ENCODE measurements at places on chromosomes 2 and 18.

DNA sequence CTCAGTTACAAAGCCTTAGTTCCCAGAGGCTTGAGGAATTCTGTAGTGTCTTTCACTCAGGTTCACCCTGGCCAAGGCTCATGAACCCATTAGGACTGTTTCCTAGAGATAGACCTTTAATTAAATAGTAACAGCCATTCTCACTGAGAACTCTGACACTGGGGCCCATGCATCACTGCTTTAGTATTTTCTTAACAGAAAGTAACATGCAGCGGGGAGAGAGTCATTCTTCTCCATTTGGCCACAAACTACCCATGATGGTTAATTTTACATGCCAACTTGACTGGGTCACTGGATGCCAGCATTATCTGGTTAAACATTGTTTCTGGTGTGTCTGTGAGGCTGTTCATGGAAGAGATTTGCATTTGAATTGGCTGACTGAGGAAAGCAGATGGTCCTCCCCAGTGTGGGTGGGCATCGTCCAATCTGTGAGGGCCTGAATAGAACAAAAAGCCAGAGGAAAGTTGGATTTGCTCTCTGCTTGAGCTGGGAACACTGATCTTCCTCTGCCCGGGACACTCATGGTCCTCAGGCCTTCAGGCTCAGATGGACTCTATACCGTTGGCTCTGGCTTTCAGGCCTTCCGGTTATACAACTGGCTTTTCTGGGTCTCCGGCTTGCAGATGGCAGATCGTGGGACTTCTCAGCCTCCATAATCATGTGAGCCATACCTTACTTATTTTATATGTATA, 5.6 kb upstream of the CPLX4 start:
- no peak for DNase-seq

- no peak for DNase-seq
Observed at GRCh38 chr2:176473177-176473576, 203.9 kb downstream of the MTX2 start.

GRCh38 chr18:76720683-76721082, 101.7 kb upstream of the ZNF236 start:
- no peak for DNase-seq

DNA sequence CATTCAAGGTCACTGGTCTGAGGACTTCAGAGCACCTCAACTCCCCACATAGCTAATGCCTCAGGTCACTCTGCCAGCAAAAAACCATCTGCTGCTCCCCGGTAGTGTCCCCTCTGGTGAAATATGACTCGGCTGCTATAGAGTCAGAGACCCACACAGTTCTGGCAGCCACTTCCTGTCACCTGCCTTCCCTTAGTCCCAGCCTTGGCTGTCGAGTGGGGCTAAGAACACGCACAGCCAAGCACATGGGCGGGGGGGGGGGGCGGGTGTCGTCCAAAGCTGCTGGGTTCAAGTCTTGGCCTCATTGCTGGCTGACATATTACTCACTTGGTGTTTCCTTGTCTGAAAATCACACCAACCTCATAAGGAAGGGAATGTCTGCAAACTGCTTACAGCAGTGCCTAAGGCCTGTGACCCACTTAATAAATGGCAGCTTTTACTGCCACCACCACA, 37.5 kb downstream of the POLR1A start:
- no peak for DNase-seq

DNA sequence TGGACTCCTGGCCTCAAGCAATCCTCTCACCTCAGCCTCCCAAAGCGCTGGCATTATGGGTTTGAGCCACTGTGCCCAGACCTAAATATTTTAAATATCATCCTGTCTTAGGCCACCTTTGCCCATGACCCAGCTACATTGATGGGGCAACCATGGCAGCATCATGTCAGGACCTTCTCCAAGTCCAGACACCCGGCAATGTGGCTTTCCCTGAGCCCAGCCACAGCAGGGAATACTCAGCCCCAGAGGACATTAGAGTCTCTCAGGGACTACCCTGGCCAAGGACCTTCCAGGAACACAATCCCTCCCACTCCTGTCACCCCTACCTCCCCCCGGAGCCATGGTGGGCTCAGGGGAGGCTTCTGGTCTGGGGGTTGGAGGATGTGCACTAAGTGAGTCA, 72.8 kb downstream of the SMAD7 start:
- DNase-seq: no peak

- no peak for DNase-seq
Observed at GRCh38 chr18:73752546-73752945, 395.1 kb downstream of the FBXO15 start.

GRCh38 chr18:79533146-79533545, 137.4 kb downstream of the NFATC1 start:
- no peak for DNase-seq

DNA sequence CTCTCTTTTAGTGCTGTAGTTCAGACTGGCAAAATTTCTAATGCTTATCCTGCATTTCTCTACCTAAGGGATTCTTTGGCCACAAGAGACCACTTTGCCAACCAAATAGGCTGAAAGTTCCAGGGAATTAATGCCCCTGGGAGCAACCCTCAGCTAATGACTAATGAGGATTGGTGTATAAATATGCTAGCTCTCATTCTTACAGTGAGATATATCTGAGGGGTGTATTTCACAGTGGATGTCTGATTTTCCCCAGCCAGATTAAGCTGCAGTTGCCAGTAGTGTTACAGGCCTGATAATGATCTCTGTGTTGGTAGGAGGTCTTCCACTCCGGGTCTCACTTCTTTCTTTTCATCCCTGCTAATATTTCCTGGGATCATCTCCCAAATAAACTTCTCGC, 90.4 kb downstream of the GULP1 start:
- no peak for DNase-seq

- no peak for DNase-seq
Observed at GRCh38 chr2:239575931-239576445, 175.2 kb upstream of the HDAC4 start.

- no peak for DNase-seq
Observed at GRCh38 chr2:181185948-181186347, 205.5 kb downstream of the UBE2E3 start.

DNA sequence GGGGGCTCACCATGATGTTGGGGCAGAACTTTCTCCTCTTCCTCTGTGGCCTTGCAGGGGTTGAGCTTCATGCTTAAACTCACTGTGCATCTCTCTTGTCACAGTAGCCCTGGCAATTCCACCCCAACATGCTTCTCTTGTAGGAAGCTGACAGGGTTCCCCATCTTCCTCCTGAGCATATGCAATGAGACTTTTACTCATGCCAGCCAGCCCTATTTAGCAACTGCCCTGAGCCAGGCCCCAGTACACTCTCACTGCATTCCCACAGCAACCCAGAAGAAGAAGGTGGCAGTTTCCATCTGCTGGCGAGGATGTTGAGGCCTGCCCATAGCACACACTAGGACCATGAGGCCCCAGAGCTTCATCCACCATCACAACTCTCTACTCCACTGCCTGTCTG, 72.2 kb upstream of the TEX51 start:
- DNase-seq: no peak

DNA sequence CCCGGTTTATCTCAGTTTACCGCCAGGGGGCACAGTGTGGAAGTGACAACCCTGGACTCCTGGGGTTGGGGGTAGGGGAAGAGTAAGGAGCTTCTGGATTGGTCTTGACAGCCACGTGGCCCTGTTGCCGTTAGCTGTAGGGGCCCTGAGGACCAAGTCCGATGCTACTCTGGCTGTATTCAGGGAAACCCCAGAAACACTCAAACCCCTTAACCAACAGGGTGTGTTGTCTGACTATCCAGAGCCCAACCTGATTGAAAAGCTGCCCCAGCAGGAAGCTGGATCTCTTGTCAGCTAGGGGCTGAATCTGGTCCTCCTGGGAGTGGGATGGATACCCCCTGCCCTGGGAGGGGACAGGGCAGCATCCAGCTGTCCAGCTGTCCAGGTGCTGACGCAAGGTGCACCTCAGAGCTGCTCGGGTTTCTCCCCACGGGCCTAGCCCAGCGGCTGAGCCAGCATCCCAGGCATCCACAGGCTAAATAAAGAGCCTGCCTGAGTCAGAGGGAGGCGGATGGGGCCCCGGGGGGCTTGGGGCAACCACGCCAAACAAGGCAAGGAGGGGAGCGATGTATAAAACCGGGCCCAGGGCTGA, 3.1 kb upstream of the GMPPA start:
- DNase-seq: peak; percentile 66

DNA sequence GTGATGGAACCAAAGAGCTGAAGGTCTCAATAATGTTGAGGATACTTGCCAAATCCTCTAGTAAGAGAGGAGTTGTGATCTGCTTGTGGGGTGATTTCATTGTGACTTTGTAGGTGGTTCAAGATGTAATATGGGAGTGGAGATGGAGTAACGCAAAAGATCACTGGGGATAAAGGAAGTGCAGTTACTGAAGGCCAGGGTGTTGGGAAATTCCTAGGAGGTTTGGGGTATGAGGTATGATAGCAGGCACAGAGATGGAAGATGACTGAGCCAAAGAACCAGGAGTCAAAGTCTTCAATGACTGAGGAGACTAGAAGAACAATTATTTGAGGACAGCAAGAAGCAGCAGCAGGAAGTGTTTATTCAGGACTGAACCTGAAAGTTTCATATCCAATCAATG, 222.6 kb downstream of the NCKAP5 start:
- no peak for DNase-seq

- no peak for DNase-seq
Observed at GRCh38 chr2:137928547-137929518, 35.4 kb upstream of the HNMT start.

- DNase-seq: peak; percentile 23
Observed at GRCh38 chr18:62637807-62638687, 77.3 kb upstream of the PHLPP1 start.

DNA sequence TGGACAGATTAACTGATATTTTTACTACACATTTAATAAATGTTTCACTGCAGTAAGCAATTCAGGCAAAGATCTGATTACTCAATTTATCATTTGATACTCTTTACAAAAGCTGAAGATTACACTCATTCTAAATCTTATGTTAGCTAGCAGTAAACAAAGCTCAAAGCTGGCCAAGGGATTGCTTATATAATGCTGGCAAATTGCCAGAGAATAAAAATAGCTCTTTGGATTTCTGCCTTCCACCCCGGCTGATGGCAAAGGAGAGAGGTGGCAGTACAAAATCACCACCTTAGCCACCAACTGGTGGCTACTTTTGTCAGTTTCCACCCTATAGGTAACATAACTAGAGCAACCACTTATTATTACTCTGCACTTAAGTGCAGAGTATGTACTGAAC, 320.5 kb downstream of the FSIP2 start:
- DNase-seq: no peak

DNA sequence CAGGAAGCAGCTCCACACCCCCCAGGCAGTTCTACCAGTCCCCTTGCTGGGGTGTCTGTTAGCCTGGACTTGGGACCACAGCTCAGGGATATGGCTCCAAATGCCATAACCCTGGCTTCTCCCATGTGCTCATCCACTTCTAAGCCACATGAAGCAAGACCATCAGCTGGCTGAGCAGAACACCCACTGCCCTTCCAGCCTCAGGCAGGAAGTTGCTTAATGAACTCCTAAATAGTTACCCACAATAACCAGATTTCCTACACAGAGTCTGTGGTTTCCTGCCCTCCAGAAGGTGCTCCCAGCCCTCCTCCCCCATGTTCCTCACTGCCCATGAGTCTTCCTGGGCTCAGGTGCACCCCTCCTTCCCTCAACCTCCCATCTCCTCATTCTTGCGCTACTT, 98.3 kb upstream of the EPC2 start:
- DNase-seq: no peak

DNA sequence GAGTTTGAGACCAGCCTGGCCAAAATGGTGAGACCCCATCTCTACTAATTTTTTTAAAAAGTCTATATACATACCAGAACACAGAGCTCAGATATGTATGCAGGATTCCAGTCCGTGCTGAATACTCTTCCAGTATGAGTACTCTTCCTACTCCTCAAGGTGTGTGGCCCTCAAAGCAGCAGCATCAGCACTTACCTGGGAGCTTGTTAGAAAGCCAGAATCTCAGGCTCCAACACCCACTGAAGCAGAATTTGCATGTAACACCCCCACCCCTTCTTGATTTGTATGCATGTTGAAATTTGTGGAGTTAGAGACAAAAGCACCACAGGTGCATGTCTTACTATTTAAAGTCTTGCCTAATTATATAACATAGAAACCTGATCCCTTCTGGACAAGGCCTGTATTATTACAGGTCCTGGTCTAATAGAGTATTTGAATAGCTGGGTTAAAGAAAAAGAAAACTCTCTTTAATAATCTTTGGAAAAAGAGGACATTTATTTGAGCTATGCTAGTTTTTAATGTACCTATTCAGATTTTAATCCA, 50.3 kb upstream of the NFE2L2 start:
- no peak for DNase-seq

GRCh38 chr18:78975699-78976335, 3.8 kb upstream of the SALL3 start:
- no peak for DNase-seq

DNA sequence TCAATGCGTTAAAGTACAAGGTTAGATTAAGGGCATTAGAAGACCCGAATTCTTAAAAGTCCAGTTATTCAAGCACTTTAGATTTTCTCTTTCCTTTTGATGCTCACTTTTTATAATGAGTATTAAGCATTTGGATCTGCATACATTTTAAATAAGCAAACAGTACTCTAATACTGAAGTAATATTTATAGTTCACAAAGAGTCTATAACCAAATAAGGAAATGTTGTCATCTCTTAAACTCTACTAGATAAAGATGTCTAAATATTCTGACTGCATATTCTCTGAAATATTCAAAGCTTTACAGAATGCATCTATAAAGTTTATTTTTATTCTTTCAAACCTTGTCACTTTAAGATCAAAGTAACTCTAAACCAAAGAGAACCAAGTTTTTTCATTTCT, 25.5 kb downstream of the PPP3R1 start:
- no peak for DNase-seq

- no peak for DNase-seq
Observed at GRCh38 chr2:20551945-20552328, 99.0 kb downstream of the HS1BP3 start.

DNA sequence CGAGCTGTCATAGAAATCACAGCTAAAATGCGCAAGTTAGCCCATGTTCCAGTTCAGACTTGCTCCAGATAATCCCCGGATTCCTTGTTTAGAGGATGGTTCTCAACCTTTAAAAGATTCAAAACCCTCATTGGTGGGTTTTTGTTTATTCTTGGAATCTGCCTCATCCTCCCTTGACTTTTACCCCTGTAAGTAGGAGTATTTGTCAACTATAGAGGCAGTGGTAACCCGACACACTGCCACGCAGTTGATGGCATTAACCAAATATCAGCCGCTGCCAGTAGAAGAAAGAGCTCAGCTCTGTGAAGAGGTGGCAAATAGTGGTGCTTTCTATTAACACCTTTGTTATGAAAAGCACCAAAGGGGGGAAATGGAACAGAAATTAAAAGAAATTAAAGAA, 40.4 kb upstream of the SELENOI start:
- no peak for DNase-seq

Data from NT2/D1 (cell line).